ENCODE measurements at places on chromosomes 5 and 9.

- no peak for DNase-seq
Observed at GRCh38 chr9:2623288-2624050, 1.9 kb downstream of the VLDLR start.

DNA sequence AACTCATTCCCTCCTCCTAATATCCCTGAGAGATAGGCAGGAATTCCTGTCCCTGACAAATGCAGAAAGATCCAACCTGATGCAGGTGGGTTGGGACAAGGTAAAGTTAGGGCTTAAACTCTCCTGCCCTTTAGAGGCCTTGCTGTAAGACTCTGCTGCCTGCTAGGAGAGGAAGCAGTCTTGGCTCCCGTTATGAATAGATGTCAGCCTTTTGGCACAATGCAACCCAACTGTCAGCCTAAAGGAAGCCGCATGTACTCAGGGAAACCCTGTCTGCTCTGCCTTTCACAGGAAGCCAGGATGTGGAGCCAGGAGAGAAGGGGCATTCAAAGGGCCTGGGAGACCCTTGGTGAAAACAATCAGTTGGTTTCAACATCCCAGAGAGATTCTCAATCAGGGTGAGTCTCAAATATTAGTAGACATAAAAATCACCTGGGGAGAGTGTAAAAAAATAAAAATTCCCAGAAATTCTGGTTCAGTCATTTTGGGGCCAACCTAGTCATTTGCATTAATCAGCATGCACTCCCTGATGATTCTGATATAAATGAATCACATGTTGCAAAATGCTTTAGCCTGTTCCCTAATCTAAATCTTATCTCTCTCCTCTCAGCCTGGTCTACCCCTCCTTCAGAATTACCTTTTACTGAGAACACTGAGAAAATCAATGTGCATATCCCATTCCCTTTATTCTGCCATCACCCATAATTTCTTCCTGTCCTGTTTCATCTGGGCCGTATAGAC lies 136.2 kb upstream of the TRIM32 start:
- DNase-seq, result no peak

DNA sequence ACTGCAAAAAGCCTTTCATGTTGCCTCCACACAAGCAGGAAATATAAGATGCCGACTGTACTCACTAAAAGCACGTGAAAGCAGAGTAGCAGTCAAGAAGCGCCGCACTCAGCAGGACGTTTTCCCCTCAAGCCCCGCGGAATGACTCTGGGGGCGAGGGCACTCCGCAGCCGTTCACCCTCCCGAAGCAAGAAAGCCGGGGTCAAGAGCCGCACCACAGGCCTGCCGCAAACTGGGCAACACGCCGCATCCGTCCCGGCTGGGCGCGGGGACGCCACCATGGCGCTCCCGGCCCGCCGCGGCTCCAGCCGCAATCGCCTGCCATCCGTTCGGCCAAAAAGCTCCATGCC lies 364 bp downstream of the RPS6 start:
- no peak for DNase-seq

DNA sequence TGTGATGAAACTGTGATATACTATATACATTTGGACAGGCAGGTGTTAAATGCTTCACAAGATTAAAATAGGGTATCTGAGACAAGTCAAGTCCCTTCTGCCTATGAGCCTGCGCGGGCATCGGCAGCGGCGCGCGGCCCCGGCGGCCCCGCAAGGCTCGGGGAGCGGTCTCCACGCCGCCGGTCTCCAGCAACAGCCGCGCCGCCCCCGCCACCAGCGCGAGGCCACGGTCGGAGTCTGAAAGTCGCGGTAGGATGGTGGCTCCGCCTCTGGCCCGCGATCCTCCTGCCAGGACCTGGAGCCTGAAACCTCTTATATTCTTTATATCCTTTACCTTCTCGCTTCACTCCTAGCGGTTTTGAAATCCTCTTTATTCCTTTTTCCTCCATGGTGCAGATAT lies 99.4 kb downstream of the INSL6 start:
- DNase-seq, result no peak

GRCh38 chr5:175037820-175038219 lies 313.4 kb downstream of the MSX2 start:
- no peak for DNase-seq

- DNase-seq, result no peak
Observed at GRCh38 chr5:134436523-134437339, 25.1 kb upstream of the CDKN2AIPNL start.

All from hematopoietic multipotent progenitor cell treated with erythropoietin and hydrocortisone succinate and interleukin-3 and kit ligand, for 17 days (in vitro differentiated cells).